Left ventricle myocardium inferior (tissue), 1 donor: ENCODE measurements at places on chromosomes 1 and 21. TPM values are rescaled to one million over a fixed set of nuclear protein-coding genes. Genes with fewer than 3 reads are reported as not detected.
A peak's percentile ranks its signal among the peaks of the same experiment; 100 is the strongest.

Gene ARHGEF16
- total RNA-seq = 0.52 TPM

Gene PFKFB2
- total RNA-seq = 107 TPM

Gene C1orf94
- total RNA-seq = not detected

Gene NEXN
- total RNA-seq = 391 TPM

Gene GBP1
- 5.7 TPM for total RNA-seq

Gene TMCO4
- total RNA-seq = 8.6 TPM

Gene LCE3D
- total RNA-seq = not detected

Gene MGST3
- total RNA-seq = 718 TPM

Gene FAM151A
- 0.80 TPM for total RNA-seq

GRCh38 chr1:54275349-54275748 lies 75.4 kb downstream of the MRPL37 start:
- DNase-seq = peak; percentile 70

- DNase-seq = no peak
Measured at GRCh38 chr1:203468326-203468725, 7.3 kb upstream of the PRELP start.

DNA sequence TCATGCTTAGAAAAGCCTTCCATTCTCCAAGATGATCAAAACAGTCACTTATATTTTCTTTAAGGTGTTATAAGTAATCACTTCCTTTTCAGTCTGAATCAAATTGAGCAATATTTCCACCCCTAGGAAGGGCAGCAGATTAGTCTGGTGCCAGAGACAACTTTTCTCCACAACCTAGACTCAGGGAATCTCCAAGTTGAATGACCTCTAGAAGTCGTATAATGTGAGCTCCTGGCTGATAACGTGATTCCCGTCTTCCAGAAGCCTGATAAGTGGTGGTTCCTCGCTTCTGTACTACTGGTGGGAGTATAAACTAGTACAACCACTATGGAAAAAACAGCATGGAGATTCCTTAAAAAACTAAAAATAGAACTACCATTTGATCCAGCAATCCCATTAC lies 178.4 kb upstream of the UBE2U start:
- DNase-seq = no peak

DNA sequence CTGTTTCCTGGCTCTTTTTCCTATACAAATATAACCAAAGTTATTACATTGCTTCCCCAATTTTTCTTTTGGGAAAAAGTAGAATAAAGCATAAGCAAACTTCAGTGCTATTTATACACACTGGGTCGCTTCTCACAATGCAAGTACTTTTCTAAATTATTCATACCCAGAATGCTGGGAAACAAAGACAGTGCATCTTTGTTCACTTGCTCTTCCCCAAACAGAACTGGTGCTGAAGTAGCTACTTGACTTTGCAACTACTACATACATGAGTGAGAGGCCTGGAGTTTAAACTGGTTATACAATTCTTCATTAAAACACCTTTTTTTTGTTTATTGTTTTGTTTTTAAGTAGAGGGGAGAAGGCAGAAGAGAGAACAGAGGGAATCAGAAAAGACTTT lies 40.2 kb downstream of the STX6 start:
- DNase-seq = no peak

GRCh38 chr1:224726441-224727182 lies 110.5 kb downstream of the CNIH3 start:
- no peak for DNase-seq

DNA sequence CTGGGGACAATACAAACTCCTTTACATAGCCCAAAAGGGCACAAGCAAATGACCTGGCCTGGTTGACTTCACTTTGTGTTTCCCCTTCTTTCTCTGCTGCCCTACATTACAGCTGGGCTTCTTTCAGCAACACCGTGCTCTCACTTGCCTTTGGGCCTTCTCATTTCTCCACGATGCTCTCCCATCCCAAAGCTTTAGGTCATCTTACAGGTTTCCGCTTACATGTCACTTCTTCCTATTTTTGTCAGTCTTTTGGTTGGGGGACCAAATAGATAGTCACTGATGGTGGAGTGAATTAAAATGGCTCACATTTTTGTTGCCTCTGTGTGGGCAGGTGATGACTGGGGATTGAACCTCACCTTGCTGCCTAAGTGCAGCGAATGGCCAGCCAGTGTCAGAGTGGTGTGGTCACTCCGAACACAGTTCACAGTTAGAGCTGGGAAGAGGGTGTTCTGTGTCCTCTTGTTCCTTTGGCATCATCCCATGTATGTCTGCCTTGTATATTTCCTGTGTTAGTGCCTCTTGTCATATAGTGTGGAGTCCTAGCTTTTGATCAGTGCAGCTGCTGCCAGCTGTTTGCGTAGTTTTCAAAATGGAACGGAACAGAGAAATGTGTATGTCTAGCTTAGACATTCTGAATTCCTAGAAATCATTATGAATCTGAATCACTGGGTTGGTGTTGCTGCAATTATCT lies 134.8 kb downstream of the NOS1AP start:
- no peak for DNase-seq

DNA sequence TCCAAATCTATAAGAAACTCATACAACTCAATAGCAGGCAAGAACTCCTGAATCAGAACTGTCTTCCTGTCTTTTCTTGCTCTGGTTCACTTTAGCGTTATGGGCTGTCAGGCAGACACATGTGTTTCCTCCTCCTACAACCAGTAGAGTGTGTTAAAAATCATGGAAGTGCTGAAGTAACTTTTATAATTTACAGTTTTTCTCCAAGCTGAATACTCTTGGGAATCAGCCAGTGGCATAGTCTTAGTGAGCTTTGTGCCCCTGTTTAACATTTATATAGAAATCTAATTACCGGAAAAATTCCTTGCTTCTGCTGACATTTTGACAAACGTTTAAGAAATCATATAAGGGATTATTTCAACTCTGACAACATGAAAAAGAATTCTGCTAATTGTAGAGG lies 113.1 kb upstream of the RGS18 start:
- no peak for DNase-seq

DNA sequence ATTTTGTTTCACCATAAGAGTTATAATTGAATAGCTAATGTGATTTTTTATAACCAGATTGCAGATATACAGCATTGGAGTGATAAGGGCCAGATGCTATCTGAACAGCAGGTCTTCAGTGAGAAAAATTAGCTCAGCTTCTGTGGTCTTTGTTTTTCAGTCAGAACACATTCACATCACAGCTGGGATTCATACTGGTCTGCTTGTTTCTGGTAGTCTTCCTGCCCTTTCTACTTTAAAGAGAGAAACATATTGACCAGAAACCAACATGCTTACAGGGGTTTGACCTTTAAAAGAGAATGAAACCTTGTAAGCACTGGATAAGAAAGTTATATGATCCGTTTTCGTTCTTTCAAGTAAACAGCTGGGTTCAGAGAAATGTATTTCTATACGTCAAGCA lies 213.7 kb upstream of the TMPRSS15 start:
- no peak for DNase-seq

DNA sequence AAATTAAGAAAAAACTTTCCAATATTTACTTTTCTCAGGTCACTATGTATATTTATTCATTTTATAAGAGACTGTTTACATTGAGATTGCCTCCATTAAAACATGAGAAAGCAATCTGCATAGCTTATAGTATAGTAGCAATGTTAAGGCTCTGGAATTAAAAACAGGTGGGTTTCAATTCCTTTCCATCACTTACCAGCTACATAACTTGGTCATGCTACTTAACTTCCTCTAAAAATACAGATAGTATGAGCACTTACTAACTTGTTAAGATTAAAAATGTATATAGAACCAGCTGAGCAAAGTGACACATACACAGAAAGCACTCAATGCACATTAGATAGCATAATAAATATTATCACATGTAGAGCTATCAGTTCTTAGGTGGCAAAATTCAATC lies 76.6 kb downstream of the LYST start:
- no peak for DNase-seq

DNA sequence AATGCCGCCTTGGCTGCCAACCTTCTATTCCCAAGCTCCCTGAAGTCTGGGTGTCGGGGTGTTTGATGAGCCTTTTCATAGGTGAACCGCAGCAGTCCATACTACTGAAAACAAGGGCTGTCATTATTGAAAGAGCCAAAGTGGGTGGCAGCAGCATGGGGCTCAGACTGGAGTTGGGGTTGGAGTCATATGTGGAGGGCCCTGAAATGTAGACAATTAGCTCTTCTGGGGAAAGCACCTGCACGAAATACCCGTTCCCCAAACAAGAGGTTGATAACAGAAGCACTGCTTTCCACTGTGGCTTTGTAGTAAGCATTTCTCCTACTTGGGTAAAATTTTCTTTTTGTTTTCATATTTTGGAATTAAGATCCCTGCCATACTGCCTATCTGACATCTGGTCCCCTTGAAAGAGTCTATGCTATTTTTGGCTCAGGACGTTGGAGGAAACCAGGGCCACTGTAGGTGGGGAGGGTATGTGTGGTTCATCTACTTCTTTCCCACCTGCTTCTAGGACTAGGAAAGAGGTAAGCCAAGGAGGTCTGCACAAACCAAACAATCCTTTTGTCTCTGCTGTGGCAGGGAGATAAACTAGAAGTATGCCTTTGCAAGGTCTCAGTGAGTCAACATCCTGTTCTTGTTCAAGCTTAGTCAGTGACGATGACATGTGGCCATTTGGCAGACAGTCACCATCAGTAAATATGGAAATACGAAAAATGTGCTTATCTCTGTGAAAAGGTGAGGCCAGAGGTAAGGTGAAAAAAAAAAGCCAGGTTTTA lies 197.0 kb upstream of the UBE2U start:
- no peak for DNase-seq

DNA sequence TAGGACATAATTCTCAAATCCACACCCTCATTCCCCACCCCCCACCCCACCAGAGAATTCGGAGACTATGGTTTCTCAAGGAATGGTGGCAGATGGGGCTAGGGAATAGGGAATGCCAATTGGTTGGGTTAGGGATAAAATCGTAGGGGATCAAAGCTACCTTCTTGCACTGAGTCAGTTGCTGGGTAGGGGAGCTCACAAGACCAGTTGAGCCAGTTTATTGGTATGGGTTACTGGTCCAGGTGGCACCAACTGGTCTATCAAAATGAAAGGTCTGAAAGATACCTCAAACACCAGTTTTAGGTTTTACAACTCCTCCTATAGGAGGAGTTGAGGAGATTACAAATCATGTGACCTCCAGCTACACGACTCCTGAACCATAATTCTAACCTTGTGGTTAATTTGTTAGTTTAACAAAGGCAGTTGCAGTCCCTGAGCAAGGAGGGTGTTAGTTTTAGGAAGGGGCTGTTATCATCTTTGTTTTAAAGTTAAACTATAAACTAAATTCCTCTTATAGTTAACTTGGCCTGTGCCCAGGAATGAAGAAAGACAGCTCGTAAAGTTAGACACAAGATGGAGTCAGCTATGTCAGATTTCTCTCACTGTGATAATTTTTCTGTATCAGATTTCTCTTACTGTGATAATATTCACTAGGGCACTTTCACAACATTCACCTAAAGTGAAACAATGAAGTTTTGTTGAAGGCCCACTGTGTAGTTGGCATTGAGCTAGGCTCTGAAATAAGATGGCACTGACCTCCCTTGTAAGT lies 2.5 kb downstream of the SHISAL2A start:
- no peak for DNase-seq

- peak; percentile 44 for DNase-seq
Measured at GRCh38 chr1:181166377-181167196, 78.1 kb downstream of the IER5 start.

DNA sequence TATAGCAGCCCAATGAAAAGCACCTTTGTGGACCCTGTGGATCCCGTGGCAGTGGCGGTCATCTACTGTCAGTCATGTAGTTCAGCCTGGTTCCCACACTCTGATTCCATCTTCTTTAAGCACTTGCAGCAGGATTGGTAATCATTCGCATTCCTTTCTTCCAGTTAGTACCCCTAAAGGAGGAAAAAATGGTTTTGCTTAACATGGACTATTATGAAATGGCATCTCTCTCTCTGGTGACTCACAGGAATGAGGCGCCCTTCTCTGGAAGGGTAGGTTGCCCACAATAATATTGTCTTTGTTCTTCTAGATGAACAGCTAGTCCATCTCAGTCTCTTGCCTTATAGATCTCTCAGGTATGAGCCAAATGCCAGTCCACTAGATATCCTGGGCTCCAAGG lies 127.9 kb upstream of the MROH9 start:
- no peak for DNase-seq

DNA sequence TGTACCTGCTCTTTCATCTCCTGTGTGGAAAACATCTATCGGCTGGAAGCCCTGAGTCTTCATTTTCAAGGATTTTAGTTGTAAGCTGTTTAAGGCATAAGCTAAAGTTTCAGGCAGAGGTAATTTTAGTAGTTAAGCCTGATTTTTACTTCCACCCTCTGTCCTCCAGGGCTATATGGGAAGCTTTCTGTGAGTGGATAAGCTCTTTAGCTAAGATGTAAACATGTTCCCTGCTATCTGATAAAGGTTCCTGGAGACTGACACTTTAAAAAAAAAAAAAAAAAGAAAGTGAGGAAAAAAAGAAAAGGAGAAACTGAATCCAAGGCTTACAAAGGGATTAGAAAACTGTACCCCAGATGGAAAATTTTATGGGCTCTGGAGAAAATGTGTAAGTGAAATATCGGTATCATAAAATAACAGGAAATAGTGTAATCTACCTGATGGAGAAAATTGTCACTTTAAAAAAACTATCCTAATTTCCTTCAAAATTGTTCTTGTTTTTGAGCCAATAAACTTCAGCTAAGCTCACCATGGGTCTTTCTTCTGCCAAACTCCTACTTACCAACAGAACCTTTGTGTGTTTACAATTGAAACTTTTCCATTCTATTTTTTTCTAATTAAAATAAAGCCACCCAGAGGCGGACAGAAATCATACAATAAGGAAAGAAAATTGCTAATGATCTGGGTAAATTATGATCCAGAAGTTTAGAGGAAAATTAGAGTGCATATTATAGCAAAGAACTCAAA lies 180.5 kb downstream of the TGFB2 start:
- DNase-seq = no peak

DNA sequence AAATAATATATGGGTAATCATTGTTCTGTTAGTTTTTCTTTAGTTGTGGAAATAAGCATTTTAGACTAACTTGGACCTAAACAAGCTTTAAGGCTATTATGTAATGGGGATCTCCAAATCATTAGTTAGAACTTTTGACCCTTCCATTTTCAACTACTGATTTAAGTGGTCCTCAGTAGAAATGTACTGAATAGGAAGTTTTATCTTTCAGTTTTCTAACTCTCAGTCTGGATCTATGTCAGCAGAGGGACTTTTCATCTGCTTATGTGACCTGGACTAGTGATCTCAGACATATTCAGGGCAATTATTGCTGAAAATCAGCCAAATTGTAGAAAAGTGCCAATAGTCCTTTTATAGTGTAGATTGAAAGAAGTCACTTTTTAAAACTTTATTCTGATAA lies 56.0 kb downstream of the SASS6 start:
- no peak for DNase-seq

DNA sequence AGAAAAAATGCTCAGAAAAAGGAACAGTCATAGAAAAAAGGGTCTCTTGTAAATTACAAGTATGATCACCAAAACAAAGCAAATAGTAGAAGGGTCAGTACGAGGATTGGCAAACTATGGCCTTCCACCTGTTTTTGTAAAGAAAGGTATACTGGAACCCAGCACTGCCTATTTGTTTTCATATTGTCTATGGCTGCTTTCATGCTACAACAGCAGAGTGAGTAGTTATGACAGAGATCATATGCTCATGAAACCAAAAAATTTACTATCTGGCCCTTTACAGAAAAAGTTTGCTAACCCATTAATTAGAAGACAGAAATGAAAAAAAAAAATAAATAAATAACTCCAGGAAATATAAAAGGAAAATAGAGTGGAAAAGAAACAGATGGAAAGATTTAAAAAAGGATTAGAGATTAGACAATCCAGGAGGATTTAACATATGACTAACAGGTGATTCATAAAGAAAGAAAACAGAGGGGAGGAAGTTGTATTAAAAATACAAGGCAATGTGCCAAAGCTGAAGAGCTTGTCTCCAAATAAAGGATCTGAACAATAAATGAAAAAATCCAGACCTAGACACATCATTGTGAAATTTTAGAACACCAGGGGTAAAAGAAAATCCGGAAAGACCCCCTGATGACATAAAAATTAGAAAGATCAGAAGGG lies 108.5 kb upstream of the SERTAD4 start:
- DNase-seq = no peak
